ENCODE measurements at places on chromosomes 11 and 22.

- no peak for DNase-seq
Measured at GRCh38 chr11:130414107-130415080, 14.0 kb downstream of the ADAMTS8 start.

DNA sequence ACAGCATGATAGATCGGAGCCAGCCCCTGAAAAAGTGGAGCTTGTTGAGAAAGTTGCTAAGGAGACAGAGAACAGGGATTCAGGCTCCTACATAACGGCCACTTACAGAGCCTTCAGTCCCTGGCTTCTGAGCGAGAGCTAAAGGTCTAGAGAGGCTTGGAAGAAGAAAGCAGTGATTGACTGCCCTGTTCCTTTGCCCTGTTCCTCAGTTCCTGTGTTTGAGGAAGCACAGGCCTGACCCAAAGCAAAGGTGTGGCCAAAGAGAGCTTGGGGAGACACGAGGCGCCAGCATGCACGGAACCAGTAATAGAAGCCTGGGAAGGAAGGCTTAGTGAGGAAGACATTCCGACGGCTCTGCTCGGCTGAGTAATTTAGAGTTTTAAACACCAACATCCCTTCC is 74.1 kb upstream of the CSNK2A3 start:
- DNase-seq: no peak

DNA sequence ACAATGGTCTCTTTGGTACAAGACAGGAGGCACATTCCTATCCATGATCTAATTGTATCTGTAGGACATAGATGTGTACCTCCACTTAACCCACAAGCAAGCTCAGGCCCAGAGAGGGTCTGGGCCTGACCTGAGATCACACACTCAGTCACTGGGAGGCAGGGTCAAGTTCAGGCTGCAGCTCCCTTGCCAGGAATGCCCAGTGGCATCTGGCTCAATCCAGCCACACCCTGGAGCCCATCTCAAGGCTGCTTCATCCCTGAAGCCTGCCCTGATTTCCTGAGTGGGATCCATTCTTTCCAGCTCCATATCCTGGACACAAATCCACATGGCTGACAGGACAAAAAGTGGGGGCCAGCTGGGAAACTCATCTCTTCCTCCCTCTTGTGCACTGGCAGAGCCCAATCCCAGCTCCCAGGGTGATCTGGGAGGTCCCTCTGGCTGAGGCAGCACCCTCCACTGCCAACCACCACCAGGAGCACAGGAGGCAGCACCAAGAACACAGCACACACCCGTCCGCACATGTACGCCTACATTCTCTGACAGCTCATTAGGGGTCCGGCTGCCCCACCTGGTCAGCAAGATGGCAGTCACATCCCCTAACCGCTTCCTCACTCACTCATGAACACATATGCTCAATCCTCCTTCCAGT is 39.2 kb upstream of the KLHL35 start:
- no peak for DNase-seq

GRCh38 chr22:33337524-33337923 is 279.3 kb upstream of the SYN3 start:
- DNase-seq: no peak

DNA sequence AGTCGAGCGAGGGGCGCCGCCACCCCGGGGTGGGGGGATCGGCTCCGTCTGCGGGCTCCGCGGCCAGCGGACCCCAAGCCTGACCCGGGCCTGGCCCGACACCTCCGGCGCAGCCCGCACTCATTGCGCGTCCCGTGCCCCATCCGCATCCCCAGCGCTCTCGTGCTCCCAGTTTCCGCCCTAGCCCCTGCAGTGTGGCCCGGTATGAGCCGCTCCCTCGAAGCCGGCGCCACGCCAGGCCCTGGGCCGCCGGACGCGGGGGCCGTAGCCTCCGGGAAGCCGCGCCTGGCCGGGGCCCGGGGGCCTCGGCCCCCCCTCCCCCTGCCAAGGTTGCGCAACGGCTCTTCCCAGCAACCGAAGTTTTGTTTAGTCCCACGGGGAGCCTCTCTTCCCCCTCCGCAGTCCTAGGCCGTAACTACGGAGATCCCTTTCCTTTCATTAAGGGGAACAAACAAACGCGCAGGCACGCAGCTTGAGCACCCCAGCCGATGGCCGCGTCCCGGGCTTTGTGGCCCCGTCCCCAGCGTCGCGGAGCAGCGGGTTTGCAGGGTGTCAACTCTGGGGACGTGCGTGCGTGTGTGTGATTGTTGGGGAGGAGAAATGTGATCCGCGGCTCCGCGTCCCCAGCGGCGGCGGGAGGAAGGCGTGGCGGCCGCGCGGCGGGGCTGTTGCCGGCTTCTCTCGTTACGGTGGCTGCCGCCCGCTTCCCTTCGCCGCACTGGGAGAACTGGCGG is 883 bp downstream of the HIPK3 start:
- peak; percentile 73 for DNase-seq

Measured in foreskin melanocyte (primary cell).